ENCODE measurements at places on chromosomes 12 and 14.

DNA sequence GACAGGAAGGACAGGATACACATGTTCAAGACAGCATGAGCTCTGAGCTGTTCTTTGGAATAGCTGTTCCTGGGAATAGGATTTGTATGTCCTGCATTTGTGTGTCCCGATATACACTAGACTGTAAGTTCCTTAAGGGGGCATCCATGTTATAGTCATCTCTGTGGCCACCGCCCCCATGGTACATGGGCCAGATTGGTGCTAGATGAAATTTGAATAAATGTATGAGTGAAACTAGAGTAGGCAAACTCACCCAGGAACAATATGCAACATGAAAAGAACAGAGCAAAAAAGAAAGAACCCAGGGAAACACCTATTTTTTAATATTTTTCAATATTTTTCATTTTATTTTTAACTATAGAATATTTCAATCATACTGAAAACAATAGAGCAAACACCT, 25.1 kb upstream of the KRT77 start:
- DNase-seq = no peak

DNA sequence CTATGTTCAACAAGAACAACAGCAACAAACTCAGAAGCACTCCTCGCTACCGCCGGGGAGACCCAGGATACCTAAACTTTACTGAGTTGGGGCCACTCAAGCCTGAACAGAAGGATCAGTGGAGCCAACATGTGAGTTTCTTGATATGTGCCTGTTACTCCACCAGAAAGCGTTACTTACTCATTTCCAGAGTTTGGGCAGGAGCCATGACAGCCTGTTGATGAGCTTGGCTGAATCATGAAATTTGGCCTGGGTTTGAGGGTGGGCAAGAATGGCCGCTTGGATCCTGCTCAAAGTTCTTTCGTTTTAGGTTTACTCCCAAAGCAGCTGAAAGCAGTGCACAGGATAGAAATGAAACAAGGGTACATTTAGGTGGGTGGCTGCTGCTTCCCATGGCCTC, 12.0 kb upstream of the GALNT6 start:
- no peak for DNase-seq

DNA sequence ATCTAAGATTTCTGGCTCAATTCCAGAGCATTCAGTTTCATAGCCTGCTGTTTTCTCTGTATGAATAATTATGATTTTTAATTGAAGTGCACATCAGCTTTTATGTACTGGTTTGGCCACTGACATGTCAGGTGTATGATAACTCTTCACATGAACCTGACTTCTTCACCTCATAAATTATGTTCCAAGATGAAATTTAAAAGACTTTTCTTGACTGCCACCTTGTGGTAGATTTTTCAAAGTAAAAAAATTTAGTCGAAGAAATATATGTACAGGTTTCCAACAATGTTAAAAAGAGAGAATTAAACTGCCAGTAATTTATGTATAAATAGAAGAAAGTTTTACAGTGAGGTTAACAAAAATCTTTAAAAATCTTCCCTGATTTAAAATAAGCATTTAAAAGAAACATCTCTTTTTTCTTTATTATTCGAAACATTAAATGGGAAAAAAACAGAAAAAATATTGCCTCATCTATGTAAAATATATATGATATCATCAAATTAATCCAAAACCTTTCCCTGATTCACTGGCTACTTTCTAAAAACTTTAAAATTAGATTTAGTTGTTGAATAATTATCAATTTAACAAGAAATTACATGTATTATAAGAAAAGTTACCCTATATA, 124.9 kb upstream of the ATXN7L3B start:
- no peak for DNase-seq

GRCh38 chr12:4951601-4952000, 41.9 kb downstream of the KCNA1 start:
- no peak for DNase-seq

GRCh38 chr14:79543967-79544697, 667.2 kb downstream of the DIO2 start:
- no peak for DNase-seq

- no peak for DNase-seq
Observed at GRCh38 chr12:65606008-65606766, 218.1 kb upstream of the HMGA2 start.
